Stimulated activated CD8-positive, alpha-beta memory T cell treated with anti-CD3 and anti-CD28 coated beads, Interleukin-7, amount 100 ng/mL, for 24 hours (primary cell): ENCODE measurements at places on chromosomes 11 and 22.

GRCh38 chr22:45686004-45686403 is 14.4 kb downstream of the ATXN10 start:
- DNase-seq: no peak

GRCh38 chr11:124812876-124813275 is 12.7 kb upstream of the MSANTD2 start:
- no peak for DNase-seq

GRCh38 chr11:34632105-34632791 is 11.4 kb downstream of the EHF start:
- DNase-seq: no peak

DNA sequence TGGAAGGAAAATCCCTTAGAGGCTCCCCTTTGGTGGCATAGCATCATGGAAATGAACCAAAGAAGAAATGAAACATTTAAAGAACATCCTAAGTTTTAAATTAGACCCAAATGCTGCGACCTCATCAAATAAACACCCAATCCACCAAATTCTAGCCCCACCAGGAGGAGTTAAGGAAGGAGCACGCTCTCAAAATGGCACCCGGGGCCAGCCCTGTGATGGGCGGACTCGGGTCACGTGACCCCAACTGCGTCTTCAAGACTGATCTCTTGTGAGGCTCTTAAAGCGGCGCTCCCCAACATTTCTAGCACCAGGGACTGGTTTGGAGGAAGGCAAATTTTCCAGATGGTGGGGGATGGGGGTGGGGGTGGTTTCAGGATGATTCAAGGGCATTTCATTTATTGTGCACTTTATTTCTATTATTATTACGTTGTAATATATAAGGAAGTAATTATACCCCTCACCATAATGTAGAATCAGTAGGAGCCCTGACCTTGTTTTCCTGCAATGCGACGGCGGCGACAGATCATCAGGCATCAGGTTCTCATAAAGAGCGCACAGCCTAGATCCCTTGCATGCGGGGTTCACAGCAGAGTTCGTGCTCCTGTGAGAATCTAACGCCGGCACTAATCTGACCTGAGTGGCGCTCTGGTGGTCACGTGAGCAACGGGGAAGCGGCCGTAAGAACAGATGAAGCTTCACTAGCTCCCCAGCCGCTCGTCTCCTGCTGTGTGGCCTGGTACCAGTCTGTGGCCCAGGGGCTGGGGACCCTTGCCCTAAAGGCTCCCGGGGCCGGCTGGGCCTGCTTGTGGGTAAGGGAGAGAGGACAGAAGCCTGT is 90.6 kb upstream of the SLC22A12 start:
- DNase-seq: no peak

GRCh38 chr22:46061124-46061500 is 84.2 kb upstream of the WNT7B start:
- no peak for DNase-seq
